ENCODE measurements at places on chromosomes 3 and 15.

DNA sequence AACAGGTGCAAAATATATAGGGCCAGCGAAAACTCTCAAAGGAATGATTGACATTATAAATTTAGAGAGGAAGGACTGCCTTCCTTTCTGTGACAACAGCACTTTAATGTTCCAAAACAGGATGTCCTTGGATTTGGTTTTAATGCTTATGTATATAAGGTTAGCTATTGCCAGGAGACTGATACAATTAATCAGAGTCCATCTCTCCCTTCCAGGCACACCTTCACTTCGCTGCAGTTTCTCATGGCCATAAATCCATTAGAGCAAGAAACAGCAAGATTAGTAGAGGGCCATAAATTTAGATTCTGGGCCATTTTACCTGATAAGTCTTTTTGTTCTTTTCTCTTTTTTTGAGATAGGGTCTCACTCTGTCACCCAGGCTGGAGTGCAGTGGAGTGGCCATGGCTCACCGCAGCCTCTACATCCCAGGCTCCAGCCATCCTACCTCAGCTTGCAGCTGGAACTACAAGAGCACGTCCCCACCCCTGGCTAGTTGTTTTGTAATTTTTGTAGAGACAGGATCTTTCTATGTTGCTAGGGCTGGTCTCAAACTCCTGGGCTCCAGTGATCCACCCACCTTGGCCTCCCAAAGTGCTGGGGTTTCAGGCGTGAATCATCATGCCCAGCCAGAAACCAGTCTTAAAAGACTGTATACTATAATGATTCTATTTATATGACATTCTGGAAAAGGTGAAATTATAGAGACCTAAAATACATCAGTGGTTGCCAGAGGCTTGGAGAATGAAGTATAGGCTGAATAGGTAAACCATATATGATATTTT is 15.7 kb upstream of the TFRC start:
- no peak for DNase-seq

DNA sequence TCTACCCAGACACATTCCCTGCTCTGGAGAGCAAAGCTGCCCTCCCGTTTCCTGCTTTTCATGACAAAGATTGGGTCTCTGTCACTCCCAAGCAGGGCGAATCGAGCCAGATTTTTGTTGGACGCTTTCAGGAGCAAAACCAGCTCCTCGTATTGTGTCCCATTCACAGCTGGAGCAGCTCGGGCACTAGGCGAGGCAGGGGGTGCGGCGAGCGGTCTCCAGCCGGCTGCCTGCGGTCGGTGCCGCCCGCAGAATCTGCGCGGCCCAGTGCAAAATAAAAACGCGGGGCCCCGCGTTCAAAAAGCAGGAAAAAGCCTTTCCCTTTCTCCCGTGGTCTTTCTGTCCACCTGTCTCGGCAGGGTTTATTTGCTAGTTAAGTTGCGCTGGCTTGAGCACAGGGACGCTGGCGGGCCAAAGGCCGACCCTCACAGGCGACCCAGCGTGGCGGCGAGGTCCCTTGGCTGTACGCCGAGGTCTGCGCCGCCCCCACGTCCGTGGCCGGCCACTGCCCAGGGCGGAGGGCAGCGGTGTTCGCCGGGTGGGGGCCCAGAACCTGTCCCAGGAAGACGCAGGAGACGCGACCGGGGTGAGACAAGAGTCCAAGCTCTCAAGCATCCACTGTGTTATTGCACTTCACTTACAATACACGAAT is 71.2 kb downstream of the CYP19A1 start:
- no peak for DNase-seq

- no peak for DNase-seq
These were observed 114.8 kb upstream of the THBS1 start for GRCh38 chr15:39465843-39466749.

- no peak for DNase-seq
These were observed 40.6 kb downstream of the ARNT2 start for GRCh38 chr15:80444680-80445251.

GRCh38 chr15:99721104-99721778 is 12.0 kb downstream of the LYSMD4 start:
- no peak for DNase-seq

GRCh38 chr15:95497634-95498033 is 832.9 kb upstream of the NR2F2 start:
- no peak for DNase-seq

DNA sequence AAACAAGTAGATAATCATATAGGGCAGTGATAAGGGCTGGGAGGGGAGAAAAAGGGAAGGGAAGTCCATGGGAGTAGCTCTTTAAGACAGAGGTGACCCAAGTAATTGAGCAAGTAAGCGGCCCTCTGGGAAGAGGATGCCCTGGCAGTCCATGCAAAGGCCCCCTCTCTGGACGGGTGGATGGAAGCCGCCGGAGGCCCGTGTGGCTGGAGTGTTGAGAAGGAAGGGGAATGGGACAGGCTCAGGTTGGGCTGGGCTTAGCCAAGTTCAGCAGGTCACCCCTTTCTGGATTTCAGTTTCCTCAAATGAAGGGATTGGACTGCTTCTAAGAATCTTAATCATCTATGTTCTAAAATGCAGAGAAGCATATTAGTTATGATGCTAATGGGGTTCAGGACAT is 32.4 kb upstream of the TRPM1 start:
- no peak for DNase-seq

GRCh38 chr15:26438718-26439117 is 334.1 kb downstream of the GABRB3 start:
- no peak for DNase-seq

- no peak for DNase-seq
These were observed 7.1 kb downstream of the SIAH2 start for GRCh38 chr3:150755902-150756301.

DNA sequence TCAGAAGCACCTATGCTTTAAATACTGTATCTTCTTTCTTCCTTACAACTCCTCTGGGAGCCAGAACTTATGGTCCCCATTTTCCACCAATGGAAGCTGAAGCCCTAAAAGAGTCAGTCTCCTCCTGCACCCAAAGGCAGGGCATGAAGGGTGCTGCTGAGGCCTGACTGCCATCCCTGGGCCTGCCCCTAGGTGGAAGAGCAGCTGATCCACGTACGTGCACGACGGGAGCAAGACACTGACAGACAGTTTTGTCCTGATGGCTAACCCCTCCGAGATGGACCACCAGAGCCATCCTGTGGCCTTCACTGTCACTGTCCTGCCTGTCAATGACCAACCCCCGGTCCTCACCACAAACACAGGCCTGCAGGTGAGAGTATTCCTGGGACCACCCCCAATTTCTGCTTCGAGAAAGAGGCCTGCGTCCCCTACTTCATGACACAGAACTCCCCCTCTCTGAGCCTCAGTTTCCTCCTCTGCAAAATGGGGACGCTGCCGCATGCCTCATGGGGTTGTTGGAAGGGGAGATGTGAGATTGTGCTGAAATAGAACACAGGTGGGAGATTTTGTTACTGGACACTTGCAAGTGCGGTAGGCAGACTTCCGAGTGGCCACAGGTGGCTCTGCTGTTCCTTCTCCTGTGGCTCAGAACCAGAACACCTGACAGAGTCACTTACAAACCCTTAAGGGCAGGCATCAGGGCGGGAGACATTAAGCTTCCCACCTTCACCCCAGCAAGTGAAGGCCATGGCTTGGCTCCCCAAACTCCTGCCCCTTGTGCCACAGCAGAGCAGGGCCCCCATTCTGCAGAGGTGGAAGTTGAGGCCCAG is 175.4 kb downstream of the TBC1D2B start:
- no peak for DNase-seq
